ENCODE measurements at places on chromosomes 12 and 14.

- no peak for DNase-seq
These were observed 1.4 kb downstream of the TMTC2 start for GRCh38 chr12:82688035-82688501.

- no peak for DNase-seq
These were observed 74.0 kb downstream of the RPS29 start for GRCh38 chr14:49512147-49512551.

DNA sequence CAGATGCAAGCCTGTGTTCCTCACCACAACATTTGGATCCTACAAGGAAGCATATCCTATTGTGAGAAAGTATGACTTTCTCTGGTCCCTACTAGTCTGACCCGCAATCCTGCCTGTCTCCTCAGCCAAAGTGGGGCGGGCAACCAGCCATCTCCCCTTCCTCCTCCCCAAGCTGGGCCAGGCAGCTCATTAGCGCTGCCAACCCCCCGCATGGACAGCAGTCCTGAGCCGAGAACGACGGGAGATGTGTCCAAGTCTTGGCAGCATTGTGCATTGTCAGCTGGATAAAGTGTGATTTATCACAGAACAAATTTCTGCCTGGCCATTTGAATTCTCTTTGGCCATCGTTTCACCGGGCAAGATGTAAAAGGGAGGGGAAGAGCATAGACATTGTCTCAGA lies 139.4 kb downstream of the SLC15A4 start:
- no peak for DNase-seq

DNA sequence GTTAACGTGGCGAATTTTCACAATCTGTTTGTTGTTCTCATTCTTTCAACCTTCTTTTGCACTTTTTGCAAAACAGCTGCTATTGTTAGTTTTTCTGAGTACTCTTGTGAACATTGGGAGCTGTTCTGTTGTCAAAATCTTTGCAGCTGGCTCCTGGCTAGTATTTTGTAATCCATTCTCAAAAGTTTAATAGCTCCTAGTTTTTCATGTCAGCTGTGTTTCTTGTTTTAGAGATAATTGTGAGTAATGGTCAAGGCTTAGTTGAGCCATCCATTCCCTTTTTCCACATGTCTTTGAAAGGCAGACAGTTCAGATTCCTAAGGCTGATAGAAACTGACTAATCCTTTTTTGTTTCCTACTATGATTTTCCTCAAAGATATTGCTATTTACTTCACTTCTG lies 39.1 kb upstream of the CRADD start:
- DNase-seq: no peak

- no peak for DNase-seq
These were observed 20.7 kb downstream of the ASCL1 start for GRCh38 chr12:102977945-102978706.

GRCh38 chr14:73168274-73168673 lies 32.0 kb downstream of the PSEN1 start:
- DNase-seq: no peak

- no peak for DNase-seq
These were observed 910 bp upstream of the TM7SF3 start for GRCh38 chr12:27014859-27015729.

- DNase-seq: no peak
These were observed 133.4 kb downstream of the KICS2 start for GRCh38 chr12:64088431-64089349.

GRCh38 chr14:105481886-105482457 lies 4.7 kb upstream of the CRIP1 start:
- DNase-seq: peak; percentile 85

GRCh38 chr14:22003461-22003860 lies 329.8 kb upstream of the OR4E1 start:
- no peak for DNase-seq

DNA sequence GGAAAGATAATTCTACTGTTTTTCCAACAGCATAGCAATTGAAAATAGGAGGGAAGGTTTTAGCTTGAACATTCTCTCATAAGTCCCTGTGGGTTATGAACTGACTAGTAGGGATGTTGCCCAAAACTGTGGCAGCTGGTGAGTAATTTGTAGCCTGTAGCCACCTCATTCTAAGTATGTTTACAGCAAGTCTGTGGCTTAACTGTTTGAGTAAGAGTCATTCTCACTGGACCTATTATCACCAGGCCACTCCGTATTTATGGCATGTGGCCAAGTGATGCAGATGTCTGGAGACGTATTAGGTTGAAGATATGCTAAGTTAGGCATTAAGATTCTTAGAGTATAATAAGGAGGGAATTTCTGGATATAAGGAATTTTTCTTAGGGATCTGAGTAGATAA lies 458.3 kb downstream of the ETNK1 start:
- DNase-seq: no peak

DNA sequence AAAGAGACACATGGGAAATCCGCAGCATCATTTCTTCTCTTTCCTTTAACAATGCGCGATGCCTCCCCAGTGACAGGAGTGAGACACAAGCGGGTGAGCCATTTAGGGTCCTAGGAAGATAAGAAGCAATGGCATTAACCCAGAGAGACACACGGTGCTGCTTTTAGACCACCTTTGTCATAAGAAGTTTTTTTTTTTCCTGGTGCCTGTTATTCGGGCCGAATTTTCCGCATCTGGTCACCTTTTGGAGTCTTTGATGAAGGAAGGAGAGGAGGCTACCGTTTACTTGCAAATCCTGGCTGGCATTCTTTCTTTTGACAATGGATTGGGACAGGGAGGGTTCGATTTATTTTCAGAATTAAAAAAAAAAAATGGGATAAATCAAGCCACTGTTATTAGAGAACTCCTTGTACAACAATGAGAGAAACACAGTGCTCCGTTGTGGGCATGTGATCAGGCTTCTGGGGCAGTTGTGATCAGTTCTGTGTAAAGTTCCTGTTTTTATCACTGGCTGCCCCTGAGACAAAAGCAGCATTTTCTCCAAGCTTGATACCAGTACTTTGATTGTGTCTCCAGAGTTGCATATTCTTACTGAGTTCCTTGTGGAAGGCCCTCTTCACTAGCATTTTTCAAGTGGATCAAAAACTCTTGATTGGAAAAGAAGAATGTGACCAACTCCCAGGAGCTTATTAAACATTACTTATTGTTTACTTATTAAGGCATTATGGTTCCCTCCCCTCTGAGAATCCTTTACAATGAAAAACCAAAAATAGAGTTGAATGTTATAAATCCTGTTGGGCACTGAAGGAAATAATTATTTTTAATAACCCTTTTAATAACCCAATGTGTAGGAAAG lies 1.1 kb downstream of the DIP2B start:
- no peak for DNase-seq

GRCh38 chr12:96907671-96908422 lies 790 bp downstream of the NEDD1 start:
- peak; percentile 5 for DNase-seq

DNA sequence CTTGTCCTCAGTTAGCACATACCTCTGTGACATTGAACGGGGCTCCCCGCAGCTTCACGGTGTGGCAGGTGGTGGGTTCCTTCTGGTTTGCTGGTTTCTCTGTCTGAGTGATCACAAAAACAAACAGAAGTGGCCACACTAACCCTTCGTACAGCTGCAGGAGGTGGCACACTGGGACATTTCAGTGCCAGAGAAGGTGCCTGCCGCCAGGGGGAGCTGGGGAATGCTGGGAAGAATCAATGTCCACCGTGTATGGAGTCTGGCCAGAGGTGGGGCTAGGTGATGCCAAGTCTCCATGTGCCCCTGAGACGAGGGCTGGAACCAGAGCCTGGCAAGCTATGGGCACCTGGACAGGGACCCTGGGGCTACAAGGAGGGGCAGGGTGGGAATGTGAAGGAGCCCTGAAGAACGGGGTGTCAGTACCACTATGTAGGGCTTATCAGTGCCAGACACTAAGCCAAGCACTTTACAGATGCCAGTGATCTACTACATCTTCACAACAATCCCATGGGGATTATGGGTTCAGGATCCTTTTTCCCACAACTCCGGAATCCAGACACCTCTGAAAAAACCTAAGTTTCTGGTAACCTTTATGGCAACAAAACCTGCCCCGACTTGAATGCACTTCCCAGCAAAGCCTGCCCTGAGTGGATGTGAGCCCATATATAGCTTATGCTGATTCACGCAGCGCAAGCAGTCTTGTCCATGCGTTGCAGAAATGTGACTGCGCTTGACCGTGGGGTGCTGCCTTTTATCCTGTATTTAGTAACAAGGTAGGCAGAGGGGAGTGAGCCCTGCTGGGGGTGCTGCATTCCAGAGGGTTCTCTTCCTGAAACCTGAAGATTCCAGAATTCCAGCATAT lies 10.8 kb downstream of the RBM19 start:
- no peak for DNase-seq

DNA sequence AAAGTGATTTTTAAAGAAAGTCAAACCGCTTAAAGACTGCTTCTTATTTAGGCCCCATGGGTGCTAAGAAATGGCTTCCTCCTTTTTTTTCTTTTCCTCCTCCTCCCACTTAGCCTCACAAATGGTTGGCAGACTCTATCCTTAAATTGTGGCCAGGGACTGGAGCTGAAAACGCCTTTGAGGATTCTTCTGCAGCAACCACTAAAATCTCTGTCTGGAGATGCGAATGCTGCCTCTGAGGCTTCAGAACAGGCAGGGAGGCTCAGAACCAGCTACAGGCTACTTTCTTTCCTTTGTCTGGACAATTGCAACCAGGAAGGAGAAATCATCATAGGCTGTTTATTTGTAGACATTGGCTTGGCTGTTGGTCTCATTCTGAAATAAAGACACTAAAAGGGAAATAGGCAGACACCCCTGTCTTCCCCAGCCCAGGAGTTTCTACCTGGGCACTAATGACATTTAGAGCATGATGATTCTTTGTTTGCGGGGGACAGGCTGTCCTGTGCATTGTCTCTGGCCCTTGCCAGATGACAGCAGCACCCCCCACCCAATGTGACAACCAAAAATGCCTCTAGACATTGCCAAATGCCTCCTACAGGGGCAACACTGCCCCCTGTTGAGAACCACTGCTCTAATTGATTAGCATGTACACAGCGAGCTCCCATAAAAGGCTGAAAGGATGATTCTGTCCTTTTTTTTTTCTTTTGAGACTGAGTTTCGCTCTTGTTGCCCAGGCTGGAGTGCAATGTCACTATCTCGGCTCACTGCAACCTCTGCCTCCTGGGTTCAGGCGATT lies 50.3 kb downstream of the MAP1LC3B2 start:
- DNase-seq: no peak

- no peak for DNase-seq
These were observed 321.3 kb downstream of the MED13L start for GRCh38 chr12:115956236-115956635.

GRCh38 chr12:122031342-122032216 lies 9.9 kb downstream of the BCL7A start:
- DNase-seq: peak; percentile 49

DNA sequence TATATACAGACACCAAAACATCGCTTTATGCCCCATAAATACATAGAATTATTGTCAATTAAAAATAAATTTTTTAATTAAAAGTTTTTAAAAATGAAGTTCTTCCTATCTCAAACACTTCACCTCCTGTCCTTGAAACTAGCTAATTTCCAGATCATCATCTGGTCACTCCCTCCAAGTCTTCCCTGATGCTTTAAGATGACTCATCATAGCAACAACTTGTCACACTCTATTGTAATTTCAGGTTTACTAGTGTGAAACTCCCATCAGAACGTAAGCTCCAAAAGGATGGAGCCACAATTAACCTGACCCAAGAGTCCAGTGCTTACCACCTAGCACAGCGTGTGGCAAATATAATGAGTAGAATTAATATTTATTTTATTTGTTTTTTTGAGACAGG lies 16.3 kb downstream of the GXYLT1 start:
- DNase-seq: no peak

DNA sequence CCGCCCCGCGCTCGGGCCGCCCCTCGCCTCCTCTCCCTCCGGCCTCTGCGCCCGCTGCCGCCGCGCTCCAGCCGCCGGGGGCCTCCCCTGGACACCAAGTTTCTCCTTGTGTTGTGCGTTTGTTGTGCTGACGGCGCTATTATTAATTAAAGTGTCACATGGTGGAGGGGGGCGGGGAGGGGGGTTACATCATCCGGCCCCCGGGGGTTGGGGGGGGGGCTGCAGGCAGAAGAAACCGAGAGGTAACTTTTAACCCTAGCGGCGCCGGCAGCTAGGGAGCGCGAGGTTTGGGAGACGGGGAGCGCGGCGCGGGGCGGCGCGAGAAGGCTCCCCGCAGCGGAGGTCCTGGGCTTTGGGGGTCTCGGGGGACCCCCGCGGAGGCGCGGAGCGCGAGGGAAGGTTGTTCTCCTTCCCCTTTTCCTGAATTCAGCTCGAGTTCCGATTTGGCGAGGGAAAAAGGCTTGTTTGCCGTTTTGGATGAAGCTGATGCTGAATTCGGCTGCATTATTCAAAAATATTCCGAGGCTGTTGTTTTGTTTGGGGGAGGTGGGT lies at the start of gene HRK:
TSS of gene HRK (minus strand) at position 117 of the 552 bp plus-strand sequence. CDS start 134 bp downstream, outside the sequence.
- no peak for DNase-seq

- no peak for DNase-seq
These were observed 326.7 kb downstream of the ATP23 start for GRCh38 chr12:58268069-58268468.

DNA sequence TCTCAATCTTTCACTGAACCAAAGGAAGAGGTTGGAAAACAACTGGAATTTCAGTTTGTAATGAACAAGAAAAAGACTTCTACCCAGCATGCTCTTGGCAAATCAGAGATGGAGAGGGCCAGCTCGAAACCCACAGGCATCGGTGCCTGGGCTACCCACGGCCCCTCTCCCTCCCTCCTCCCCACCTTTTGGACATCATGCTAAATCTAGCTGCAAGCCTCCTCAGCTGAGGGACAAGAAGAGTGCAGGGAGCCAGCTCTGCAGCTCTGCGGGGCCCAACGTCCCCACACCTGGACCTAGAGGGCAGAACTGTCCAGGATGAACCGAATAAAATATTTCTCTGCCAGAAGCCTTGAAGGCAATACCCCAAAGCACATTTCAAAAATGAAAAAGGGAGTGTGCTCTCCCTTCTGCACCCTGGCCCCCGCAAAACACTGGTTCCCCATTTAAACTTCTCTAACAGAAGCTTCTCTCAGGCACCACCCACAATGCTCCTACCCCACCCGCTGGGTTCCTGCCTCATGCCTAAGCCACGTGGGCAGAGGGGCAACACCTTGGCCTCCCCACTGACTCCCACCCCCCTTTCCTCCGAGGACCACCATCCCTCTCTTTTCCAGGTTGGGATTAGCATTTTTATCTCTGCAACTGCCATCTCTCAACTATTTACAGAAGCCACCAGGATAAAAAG lies 8.2 kb downstream of the CAMKK2 start:
- DNase-seq: no peak

DNA sequence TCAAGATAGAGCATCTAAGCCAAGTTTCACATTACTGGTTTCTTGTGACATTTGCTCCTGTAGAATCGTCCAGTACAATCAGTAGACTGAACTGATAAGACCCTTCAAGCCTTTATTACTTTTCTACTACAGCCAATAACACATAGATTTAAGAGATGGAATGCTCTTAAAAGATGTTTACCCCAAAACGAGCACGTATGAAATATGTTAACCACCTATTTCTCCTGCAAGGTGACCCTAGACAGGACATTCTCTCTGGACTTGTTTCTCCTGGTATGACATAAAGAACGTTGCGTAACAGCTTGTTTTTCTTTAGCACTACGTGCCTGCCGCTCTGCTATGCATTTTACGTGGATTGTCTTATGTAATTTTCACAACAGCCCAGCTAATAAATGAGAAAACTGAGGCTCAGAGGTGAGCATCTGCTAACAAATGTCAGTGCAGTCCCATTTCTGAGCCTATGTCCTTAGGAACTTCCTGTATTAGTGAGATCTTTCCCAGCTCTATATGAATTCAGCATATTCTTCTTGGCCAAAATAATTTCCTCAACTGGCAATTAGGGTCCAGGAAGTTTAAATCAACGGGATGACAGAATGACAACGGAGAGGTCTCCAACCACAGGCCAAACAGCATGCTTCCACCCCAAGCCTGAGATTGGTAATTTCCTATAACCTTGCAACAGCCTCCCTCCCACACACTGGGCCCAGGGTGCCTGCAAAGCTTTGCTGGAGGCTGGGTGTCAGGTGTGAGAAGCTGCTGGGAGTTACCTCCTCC lies 3.7 kb downstream of the NFKBIA start:
- DNase-seq: peak; percentile 43
